ENCODE measurements at places on chromosomes 2 and 18.

- no peak for DNase-seq
Observed at GRCh38 chr2:111896024-111896423, 2.4 kb upstream of the MERTK start.

- DNase-seq: no peak
Observed at GRCh38 chr2:176421297-176422050, 152.2 kb downstream of the MTX2 start.

DNA sequence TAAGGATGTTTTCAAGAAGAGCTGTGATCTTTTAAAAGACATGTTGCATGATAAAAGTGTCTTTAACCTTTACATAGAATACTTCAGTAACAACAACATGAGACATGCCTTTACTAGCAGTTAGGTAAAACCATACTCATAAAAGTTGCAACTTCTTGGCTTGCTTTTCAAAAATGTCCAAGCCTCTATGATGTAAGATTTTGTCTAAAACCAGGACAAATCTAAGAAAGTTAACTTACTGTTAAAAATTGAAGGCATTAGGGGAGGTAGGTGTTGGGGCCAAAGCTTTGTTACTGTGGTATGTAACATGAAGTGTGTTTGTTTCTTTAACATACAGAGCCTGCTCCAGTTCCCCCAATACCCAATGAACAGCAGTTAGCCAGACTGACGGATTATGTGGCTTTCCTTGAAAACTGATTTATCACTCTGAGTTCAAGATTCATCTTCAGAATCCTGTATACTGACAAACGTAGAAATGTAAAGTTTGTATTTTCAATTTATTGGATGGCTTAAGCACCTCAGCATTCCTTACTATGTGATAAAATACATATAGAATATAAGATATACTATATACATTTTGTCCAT lies 11.7 kb downstream of the COPS8 start:
- no peak for DNase-seq

DNA sequence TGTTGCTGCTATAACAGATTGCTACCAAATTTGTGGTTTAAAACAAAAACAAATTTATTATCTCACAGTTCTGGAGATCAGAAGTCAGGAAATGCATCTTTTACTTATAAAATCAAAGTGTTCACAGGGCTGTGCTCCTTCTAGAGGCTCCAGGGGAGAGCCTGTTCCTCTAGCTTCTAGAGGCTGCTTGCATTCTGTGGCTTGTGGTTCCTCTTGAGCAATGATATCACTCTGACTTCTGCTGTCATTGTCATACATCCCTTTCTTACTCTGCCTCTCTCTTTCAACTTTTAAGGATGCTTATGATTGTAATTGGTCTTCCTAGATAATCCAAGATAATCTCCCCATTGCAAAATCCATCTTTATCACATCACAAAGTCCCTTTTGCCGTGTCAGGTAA lies 6.1 kb upstream of the DCC start:
- no peak for DNase-seq

DNA sequence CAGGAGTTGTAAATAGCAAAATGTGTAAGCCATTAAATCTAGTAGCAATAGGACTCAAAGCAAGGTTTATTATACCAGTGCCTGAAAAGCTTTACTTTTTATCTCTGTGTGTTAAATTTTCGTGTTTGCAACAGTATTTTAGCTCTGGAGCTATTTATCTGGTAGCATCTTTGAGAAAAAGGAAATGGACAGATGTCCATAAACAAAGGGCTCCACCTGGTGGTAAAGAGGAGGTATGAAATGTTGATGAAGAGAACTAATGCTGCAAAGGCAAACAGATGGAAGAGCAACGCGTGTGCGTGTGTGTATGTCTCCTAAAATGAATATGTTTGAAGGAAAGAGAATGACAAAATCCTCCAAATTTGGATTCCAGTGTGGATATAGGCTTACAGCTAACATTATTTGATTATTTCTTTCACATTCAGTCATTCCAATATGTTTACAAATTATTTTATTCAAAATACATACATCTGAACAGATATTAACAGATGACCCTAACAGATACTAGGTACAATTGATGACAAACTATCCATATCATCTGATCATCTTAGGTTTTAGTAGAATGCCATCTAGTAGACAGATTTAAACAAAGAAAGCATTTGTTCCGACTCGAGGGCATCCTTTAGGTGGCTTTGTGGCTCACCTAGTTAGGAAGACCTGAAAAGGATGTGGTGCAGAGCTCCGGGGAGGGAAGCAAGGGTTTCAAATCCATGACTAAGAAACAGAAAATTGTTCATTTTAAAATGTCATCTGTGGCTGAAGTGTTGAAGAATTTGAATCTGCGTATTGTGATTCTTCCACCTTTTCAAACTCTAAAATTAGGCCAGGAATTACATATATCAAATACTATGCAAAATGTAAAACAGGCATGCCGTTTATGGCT lies 383.3 kb downstream of the MTX2 start:
- DNase-seq: no peak

DNA sequence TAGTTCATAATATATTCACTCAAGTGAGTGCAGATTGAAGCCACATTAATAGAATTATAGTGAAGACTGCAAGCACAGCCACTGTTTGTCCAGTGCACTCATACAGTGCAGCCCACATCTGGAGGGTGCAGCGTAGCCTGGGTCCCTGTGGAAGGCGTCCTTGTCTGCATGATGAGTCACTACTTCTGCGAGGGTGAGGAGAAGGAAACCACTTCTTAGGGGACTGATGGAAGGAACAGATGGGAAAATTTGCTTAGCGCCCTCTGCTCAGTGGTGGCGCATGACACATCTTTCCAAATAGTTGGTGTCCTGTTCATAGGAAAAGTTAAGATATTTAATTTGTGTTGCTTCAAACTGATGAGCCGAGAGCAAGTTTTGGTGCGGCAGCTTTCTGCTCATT lies 330.4 kb upstream of the SMIM21 start:
- DNase-seq: no peak

GRCh38 chr18:2979129-2979528 lies 33.8 kb downstream of the LPIN2 start:
- no peak for DNase-seq

DNA sequence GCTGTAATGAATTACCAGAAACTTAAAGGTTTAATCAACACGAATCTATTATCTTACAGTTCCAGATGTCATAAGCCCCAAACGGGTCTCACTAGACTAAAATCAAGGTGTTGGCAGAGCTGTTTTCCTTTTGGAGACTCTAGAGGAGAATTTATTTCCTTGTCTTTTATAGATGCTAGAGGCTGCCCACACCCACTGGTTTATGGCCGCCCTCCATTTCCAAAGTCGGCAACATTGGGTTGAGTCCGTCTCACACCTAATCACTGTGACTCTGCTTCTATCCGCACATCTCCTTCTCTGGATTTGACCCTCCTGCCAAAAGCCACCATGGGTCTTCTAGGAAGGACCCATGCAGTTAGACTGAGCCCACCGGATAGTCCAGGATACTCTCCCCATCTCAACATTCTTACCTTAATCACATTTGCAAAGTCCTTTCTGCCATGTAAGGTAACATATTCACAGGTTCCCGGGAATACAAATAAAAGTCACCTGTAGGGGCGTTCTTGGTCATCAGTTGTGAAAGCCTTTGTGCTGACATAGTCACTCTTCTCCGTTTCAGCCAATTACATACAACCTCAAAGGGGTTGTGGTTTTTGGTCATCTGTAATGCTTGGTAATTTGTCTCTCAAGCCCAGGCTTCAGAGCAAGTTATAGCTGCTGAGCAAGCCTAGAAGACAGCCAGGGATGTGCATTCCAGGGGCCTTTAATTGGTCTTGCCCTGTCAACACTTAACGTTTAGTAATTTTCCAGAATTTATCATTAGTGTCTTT lies 179.4 kb downstream of the ANTXR1 start:
- no peak for DNase-seq

DNA sequence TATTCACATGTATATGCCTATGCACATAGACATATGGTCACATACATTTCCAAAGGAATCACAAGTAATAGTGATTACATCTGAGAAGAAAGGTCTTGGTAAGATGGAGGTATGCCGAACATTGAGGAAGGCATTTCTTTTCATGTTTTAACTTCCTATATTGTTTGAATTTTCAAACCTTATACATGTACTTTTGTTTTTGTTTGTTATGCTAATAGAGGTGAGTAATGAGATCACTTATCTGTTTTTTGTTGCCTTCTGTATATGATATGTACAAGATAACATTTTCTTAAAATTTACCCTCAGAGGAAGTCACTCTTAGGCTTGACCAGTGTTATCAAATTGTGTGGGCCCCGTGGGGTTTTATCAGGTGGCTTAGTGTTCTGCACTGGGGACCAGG lies 166.5 kb upstream of the OTX1 start:
- DNase-seq: no peak

DNA sequence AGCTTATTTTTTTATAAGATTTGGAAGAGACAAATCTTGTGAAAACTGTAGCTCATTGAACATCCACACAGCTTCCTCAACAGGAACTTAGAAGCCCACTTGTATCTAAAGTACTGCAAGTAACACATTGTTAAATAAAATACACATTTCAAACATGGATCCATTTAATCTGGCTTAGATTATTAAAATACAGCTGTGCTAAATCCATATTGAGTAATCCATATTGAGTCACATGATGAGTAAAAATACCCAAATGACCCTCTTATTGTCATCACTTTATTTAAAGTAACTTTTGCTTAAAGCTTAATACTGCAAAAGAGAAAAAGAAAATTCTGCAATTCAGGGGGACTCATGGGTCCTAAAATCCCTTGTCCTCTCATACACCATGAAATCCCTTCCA lies 133.3 kb downstream of the OSR1 start:
- no peak for DNase-seq

DNA sequence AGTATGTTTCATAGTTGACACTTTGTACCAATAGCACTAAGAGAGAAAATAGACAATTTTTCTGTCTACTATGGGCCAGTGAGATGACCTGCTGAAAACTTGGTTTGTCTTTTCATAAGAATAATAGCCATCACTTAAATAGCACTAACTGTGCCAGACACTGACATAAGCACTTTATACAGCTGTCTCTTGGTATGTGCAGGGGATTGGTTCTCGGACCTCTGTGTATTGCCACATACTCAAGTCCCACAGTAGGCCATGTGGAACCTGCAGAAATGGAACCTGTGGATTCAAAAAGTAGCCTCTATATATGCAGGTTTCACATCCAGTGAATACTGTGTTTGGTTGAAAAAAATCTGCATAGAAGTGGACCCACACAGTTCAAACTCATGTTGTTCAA lies 126.7 kb downstream of the XRCC5 start:
- DNase-seq: no peak
